ENCODE measurements at places on chromosomes 7 and 10. TPM values are rescaled to one million over a fixed set of nuclear protein-coding genes. Genes with fewer than 3 reads are reported as not detected.

DNA sequence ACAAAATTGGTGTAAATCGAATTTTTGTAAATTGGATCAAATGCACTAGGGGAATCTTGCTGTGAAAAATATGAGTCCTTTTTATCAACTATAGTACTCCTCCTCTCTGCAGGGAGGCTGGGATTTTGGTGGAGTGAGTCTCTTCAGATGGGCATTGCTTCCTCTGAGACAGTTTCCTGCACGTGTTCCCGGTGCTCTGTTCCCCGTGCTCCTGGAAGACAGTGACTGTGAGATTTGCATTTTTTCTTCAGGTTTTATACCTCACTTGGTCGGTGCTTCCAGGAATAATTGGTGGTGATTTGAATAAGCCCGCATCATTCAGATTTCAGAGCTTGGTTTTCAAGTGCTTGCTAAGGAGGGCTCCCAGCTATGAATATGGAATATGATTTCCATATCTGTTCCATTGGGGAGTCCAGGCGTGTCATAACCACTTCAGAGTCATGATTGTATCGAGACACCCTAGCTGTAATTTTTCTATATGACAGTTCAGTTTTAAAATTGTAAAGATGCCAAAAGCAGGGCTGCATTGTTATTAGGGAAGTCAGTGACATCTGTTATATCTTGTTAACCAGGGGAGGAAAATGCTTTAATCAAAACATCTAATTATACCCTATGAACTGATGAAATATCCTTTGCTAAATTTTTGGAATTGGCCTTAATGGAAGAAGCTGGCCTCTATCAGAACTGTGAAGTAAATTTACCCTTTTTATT, 12.3 kb downstream of the AUTS2 start:
- DNase-seq: no peak

The GARIN1A gene
- 0.42 TPM for polyA plus RNA-seq

- no peak for DNase-seq
Measured at GRCh38 chr7:44534087-44534486, 7.0 kb downstream of the NPC1L1 start.

DNA sequence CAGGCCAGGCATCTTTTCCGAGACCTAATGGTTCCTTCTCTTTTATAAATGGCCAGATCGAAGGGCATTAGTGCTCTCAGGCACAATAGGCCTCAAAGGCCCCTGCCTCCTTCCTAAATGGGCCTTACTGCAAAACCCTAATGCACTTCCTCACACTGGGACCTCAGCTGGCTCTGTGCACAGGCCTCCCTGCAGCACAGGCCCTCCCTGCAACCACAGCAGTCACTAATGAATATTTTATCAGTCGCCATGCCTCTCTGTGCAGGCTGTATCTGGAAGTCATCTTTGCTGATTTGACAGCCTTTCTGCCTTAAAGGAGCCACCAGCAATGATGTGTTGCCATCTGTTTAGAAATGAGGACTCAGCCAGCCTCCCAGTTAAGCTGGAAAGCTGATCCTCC, 54.9 kb upstream of the SDK1 start:
- no peak for DNase-seq

DNA sequence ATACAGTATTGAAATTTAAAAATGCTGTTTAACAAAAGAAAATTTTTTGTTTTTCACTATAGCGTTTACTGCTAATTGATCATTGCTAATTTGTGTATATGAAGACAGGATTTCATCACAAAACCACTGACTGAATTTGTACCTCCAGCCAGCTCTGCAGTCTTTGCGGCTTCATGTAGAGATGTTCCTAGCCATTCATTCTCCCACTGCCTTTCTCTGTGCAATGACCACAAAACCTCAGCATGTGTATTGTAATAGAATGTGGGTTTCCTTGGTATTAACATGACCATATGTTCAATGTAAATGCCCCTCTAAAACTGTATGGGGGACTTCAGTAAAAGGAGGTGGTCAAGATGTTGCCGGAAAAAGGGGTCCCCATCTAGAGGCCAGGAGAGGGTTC, 81.1 kb upstream of the STEAP1B start:
- DNase-seq: no peak

The NUTM2A gene
- not detected for polyA plus RNA-seq

DNA sequence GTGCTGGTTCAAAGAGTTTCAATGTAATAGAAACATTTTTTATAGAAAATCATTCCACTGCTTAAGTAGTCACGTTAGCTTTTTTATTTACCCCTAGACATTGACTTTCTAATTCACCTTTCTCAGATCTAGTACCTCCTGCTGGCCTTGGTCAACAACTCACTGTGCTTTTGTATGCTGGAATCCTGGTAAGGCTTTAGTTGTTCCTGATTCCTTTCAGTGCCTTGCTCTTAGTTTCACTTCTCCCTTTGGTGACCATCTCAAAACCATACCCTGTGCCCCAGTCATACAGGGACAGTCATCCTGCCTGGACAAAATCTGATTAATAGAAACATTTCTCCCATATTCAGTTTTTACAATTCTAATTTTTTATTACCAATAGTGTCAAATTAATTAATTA, 130.2 kb downstream of the GPR37 start:
- DNase-seq: no peak

GRCh38 chr7:157441023-157441399, 104.2 kb downstream of the DNAJB6 start:
- DNase-seq: no peak

DNA sequence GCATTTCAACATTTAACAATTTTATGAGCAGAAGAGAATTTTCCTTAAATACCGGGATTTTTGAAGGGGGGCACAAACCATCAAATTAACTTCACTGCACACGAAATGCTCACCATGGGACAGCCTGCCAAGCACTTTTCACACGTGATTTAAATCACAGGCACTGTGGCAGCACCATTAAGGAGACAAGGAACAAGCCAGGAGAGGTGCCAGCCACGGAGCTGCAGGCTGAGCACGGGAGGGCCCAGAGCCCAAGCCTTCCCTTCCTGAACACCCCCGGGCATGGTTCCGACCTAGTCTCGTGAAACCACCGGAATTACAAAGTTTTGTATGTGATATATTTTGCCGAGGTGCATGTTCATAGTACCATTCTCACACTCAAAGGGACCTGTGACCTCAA, 13.4 kb downstream of the PITRM1 start:
- no peak for DNase-seq

The PTPRE gene
- 4.7 TPM for polyA plus RNA-seq

- DNase-seq: no peak
Measured at GRCh38 chr7:2014391-2015241, 218.1 kb downstream of the MAD1L1 start.

DNA sequence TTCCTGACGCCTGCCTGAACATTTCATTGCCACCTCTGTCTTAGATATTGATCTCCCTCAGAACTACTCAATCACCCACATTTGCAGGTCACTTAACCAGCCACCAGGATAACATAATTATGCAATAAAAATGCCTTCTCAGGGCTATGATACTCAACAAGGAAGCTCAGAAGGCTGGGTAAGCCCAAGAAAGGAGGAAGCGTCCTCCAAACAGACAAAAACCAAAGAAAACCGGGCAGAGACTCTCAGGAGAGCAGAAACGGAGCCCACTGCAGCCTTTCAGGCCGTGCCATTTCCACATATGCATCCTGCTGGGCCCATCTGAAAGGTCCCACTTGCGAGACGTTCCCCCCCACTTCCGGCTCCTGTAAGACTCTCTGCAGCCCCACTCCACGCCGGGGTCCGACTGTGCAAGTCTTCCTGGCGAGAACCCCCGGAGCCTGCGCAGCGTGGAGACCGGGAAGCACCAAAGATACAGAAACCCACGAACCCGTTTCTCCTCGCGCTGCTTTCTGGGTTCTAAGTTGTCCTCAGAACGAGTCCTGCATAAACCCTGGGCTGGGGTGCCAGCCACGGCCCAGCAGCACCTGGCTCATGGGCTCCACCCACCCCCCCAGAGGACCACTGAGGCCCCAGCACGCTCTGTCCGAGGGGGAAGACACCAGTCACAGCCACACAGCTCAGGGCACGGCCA, 83.7 kb downstream of the DIP2C start:
- no peak for DNase-seq

Measured in GM23248 (cell line).